ENCODE measurements at places on chromosomes 12 and 14.

DNA sequence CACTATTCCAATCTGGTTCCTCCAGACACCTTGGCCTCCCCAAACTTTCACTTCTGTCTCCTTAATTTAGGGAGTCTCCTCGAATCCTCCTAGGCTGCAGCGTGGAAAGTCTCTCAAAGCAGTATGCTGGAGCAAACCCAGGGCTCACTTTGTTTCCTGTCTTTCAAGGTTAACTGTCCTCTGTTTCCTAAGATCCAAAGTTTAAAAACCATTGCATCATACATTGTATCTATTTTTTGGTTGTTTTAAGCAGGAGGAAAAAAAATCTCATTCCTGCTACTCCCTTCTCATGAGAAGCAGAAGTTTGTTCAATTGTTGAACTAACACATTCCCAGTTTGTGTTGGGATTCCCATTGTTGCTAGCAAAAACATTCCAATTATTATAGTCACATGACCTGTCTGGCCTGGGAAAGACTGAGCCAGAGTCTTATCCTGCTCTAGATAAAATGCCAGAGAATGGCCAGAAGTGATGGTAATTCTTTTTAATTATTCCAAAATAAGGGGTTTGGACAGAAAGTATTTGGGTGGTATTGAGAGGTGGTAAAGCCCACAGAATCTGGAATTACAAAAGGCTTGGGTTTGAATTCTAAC, 67.3 kb downstream of the HSPB8 start:
- no peaks in the 10 kb centered on the region for H3K36me3 ChIP-seq
- peaks cover 3% of the 10 kb centered on the region for H3K27me3 ChIP-seq
- H3K27ac ChIP-seq = no peak overlapping the region
- H3K4me3 ChIP-seq = no peak overlapping the region

- H3K27ac ChIP-seq = no peak overlapping the region
- peaks cover 8% of the 10 kb centered on the region for H3K27me3 ChIP-seq
- peaks cover 5% of the 10 kb centered on the region for H3K36me3 ChIP-seq
- H3K4me3 ChIP-seq = no peak overlapping the region
Measured at GRCh38 chr12:118574288-118574687, 197.9 kb downstream of the SUDS3 start.

DNA sequence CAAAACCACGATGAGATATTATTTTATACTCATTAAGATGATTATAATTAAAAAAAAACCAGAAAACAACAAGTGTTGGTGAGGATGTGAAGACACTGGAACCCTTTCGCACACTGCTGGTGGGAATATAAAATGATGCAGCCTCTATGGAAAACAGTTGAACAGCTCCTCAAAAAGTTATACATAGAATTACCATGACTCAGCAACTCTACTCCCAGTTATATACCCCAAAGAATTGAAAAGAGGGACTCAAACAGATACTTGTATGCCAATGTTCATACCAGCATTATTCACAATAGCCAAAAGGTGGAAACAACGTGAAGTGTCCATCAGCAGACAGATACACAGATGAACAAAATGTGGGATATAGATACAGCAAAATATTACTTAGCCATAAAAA, 53.1 kb downstream of the TAOK3 start:
- peaks cover 4% of the 10 kb centered on the region for H3K36me3 ChIP-seq
- peaks cover 25% of the 10 kb centered on the region for H3K4me1 ChIP-seq
- no peak overlapping the region for H3K4me3 ChIP-seq
- H3K27ac ChIP-seq = no peak overlapping the region
- DNase-seq = no peak
- H3K27me3 ChIP-seq = no peaks in the 10 kb centered on the region

DNA sequence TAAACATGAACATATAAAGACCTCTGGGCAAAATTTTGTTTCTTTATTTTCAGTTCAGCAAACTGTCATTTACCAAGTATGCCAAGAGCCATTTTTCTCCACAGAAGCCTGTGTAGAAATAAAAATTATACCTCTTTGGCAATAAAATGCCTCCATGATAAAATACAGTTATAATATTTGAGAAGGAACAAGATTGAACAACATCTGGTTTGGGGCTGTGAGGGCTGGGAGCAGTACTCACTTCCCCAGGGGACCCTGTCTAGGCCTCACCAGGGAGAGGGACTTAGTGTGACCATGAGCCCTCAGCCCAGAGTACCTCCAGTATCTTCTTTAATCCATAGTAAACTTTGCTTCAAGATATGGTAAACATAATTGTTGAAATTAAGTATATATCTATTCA, 65.1 kb downstream of the DAAM1 start:
- no peak overlapping the region for H3K4me3 ChIP-seq
- no peak overlapping the region for H3K27ac ChIP-seq
- no peaks in the 10 kb centered on the region for H3K27me3 ChIP-seq
- no peak for DNase-seq

- DNase-seq = no peak
- H3K4me3 ChIP-seq = no peak overlapping the region
- no peaks in the 10 kb centered on the region for H3K36me3 ChIP-seq
- H3K4me1 ChIP-seq = no peaks in the 10 kb centered on the region
- peaks cover 20% of the 10 kb centered on the region for H3K27me3 ChIP-seq
- no peak overlapping the region for H3K27ac ChIP-seq
Measured at GRCh38 chr14:90345239-90345557, 13.5 kb upstream of the NRDE2 start.

DNA sequence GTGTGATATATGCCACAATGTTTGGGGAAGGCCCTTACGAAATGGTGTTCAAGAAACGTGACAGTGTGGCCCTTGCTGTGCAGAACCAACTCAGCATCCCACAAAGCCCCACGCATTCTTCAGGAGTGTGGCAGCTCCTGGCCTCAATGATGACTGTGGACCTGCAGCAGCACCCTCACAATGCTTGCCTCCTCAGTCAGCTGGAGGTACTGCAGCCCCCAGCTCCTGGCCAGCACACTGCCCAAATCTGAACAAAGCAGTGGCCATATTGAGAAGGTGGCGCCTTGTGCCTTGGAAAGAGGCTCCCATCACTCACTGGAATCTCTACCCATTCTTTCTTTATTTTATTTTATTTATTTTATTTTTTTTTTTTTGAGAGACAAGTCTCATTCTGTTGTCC, 10.4 kb downstream of the POLE2 start:
- H3K36me3 ChIP-seq = peaks cover 5% of the 10 kb centered on the region
- H3K27me3 ChIP-seq = no peaks in the 10 kb centered on the region
- no peaks in the 10 kb centered on the region for H3K4me1 ChIP-seq
- H3K27ac ChIP-seq = no peak overlapping the region
- DNase-seq = no peak
